GM13977 (cell line): ENCODE measurements at places on chromosomes 5 and 9.

DNA sequence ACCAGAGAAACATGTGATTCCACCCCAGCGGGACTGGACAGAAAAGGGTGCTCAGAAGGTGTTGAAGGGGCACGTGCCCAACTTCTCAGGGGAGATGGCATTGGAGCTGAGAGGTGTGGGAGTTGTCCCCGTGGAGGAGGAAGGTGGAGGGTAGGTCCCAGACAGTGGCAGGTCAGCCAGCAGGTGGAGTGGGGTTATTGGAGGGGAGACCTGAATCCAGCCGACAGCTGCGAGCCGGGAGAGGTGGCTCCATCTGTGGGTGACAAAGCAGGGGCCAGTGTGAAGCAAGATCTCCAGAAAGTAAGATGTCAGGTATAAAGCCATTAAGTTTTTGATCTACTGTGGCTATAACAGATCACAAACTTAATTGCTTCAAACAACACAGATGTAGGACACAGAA lies 75.1 kb downstream of the HRH2 start:
- DNase-seq, result no peak

- DNase-seq, result no peak
Measured at GRCh38 chr5:176714067-176714466, 66.8 kb downstream of the TSPAN17 start.

DNA sequence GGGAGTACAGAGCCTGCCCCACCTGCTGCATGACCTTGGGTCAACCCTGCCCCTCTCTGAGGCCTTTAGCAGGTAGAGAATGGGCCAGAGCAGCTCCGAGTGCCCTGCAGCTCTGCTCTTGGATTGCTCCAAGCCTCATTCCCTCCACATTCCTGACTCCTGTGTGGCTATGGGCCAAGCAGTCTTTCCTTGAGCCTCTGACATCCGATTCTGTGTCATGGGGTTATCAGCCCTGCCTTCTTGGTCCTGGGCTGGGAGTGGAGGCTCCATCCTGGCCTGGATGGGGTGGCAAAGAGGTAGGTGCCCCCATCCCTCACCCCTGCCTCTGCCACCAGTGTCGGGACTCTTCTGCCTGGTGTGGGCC lies 13.7 kb downstream of the FPGS start:
- DNase-seq, result no peak

DNA sequence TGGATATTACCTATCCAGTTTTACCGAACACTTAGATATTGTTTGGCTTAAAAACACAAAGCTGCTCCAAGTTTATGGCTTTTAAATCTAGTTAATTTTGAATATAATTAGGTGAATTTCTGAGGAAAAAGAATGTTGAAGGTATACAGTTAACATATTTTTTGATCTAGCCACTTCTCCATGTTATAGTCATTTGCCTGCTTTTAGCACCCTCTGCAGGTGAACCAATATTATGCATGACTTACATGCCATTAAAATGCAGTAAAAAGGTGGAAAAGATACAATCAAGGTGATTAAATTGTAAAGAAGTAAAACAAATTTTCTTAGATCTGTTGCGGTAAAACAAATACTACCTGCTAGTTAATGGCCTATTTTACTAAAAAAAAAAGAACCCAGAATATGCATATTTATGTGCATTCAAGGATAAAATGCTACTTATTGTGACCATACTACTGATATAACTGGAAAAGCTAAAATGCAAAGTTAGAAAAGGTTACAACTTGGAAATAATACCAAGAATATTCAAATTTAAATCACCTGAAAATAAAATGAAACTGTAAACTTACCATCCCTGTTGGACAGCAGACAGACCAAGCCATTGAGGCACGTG lies 132.1 kb downstream of the AP3B1 start:
- peak; percentile 25 for DNase-seq

DNA sequence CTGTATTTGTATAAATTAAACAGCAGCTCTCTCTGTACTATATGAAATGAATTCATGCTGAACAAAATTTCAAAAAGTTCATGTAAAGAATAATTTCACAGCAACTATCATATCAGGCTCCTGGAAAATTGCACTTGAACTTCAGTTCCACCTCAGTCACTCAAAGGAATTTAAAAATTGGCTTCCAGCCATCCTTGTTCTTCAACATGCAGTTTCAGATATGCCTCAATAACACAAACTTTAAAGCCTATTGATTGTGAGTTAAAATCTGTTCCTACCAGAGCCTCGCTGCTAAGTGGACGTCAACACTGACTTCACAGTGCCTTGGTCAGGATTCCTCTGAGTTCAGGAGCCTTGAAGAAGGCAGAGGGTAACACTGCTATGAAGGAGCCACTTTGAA lies 418.7 kb upstream of the WWC1 start:
- DNase-seq, result no peak

DNA sequence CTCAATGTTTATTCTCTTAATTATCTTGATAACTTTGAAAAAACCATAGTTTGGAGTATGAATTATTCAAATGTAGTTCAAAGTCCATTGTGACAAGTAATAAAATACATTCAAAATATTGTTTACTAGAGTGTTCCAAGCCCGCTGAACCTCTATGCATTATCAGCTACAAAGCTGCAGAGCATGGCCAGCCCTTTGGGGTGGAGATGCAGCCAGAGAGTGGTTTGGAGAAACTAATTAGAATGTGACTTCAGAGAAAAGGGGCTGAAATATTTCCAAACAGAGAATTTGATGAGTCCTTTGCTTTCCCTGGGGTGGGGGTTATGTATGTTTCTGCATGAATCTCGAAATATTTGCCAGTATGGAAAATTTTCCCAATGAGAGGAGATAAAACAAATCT lies 211.3 kb downstream of the NTRK2 start:
- DNase-seq, result no peak

GRCh38 chr5:79005151-79005550 lies 20.0 kb upstream of the ARSB start:
- no peak for DNase-seq

- DNase-seq, result no peak
Measured at GRCh38 chr9:138049085-138049778, 171.7 kb downstream of the CACNA1B start.

GRCh38 chr9:117715411-117715989 lies 11.3 kb downstream of the TLR4 start:
- DNase-seq, result no peak

- DNase-seq, result no peak
Measured at GRCh38 chr5:31769530-31769929, 130.6 kb downstream of the PDZD2 start.

GRCh38 chr9:134932171-134932570 lies 14.5 kb upstream of the FCN1 start:
- DNase-seq, result no peak

- peak; percentile 64 for DNase-seq
Measured at GRCh38 chr5:139391570-139392323, 2.0 kb upstream of the MZB1 start.

DNA sequence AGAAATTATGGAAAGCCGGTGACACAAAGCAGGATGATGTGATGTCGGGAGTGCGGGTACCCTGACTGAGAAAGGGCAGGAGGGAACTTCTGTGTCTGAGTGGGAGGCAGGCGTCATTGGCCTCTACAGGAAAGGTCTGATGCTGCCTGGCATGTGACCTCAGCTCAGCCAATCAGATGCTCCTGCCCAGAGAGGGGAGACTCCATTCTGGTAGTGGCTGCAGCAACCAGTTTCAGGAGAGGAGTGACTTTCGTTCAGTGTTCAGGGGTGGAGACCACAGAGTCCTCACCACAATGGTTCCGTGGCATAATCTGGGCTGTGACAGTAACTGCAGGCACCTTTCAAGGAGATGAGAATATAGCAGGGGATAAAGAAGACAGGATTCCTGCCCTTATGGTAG lies 6.7 kb upstream of the SFXN1 start:
- no peak for DNase-seq

DNA sequence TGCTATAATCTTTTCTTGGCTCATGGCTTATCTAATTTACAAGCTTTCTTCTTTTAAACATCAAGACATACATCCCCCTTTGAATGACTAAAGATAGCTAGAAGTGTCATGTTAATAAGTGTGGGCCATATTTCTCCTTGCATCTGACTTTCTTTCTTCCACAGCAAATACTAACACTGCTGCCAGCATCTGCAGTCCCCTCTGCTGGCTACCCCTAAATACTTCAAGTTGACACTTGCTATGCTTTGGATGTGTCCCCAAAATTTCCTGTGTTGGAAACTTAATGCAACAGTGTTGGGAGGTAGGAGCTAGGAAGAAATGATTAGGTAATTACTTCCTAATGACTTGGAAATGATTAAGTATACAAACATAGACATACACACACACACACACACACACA lies 459.0 kb upstream of the ST8SIA4 start:
- no peak for DNase-seq

DNA sequence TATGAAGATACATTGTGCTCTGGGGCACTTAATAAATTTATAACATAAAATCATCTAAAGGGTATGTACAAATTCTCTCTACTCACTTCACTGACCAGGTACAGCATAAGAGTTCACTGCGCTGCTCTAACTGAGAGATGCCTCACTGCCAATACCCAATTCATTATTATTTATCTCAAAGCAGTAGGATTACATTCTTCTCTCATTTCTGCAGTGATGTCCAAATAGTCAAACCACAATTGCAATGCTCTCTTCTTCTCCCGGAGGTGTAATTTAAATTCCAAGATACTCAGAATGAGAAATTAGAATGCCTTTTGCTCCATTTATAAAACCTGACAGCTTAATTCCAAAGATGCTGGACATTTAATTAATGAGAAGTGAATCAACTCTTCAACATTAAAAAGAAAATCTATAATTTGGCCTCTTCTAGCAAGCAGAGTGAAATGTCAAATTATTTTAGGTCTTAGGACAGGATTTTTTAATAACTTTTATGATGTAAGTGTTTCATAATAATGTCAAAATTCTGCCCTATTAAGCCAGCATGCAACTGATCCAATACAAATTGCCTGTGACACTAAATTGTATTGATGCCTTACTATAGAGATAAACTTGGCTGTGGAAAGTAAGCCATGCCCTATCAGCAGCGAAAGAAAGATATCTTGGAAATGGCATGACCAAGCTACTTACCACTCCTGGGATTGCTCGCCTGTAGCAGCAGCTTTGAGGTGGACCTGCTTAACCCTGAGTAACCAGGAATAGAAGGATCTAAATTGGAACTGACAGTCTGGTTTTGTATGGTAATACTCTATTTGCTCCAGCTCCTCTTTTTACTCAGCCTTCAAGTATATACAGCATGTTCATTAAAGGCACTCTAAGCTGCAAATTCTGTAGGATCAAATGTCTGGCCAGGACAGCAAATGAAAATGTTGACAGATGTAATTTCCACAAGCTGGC lies 374.2 kb upstream of the TYRP1 start:
- no peak for DNase-seq

DNA sequence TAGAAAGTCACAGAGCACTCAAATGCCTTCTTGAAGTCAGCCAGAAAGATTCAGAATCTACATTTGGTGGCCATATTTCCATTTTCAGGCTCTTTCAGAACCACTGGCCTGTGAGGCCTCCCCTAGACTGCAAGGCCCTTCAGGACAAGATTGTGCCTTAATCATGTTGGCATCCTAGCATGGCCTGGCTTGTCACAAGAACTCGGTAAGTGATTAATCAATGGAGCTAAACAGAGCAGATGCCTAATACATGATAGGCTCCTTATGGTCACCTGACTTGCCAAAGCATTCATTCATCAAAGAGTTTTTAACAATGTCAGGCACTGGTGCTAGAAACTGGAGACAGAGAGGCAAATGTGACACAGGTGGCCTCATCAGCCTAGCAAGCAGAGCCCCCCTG lies 70.3 kb downstream of the PGM5 start:
- DNase-seq, result no peak

DNA sequence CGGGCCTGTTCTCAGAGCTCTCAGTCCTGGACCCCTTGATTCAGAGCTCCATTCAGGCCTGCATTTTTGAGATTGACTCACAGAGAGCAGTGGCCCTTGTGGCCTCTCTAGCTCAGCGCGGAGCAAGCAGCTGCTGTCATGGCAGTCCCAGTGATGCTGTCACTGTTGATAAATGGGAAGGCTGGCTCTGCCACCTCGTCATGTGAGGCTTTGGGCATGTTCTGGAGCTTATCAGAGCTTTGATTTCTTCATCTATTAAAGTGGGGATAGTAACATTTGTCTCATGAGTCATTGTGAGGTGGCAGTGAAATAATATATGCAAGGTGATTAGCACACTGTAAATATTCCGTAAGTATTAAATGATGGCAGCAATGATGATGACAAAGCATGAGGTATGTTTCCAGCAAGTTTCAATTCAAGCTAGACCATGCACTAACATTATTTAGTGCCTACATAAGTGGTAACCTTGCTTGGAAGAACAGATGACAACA lies 126.4 kb upstream of the CXCL14 start:
- DNase-seq, result no peak

GRCh38 chr9:120289990-120290975 lies 289.7 kb downstream of the CDK5RAP2 start:
- no peak for DNase-seq

GRCh38 chr5:6652025-6652424 lies 18.8 kb downstream of the SRD5A1 start:
- peak; percentile 31 for DNase-seq

DNA sequence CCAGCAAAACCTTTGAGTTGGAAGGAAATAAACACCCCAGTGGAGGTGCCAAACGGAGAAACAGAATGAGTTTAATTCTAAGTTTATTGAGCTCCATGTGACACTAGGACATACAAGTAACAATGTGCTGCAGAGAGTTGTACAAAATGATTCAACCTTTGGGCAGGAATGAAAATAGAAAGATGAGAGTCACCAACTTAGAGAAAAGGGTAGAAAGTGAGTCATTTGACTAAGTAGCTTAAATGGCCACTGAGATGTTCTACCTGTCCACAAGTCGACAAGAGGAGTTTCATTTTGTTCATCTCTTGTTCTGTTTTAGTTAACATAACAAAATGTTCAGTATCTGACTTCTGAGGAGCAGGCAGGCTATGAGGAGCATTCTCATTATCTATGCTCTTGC lies 284.7 kb downstream of the NR2F1-AS1 start:
- DNase-seq, result no peak

GRCh38 chr5:32138839-32139493 lies 35.2 kb downstream of the GOLPH3 start:
- DNase-seq, result no peak

DNA sequence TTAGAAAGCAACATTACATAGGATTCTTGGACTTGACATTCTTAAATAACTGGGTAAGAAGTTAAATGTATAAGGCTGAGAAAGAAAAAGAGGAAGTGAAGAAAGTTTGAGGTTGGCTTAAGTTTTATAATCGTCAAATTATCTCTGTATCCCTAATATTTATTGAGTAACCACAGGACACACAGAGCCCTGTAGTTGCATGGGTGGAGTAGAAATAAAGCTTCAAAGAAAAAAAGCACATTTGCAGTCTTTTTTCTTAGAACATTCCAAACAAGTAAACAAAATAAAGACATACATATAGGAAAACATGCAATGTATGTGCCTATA lies 137.0 kb downstream of the CCDC192 start:
- DNase-seq, result no peak

- no peak for DNase-seq
Measured at GRCh38 chr5:3738919-3739318, 143.3 kb downstream of the IRX1 start.

- no peak for DNase-seq
Measured at GRCh38 chr9:135065804-135066203, 21.7 kb upstream of the OLFM1 start.

- DNase-seq, result no peak
Measured at GRCh38 chr5:66903218-66903617, 293.4 kb downstream of the CD180 start.

GRCh38 chr9:134215699-134216448 lies 51.5 kb upstream of the RNU6ATAC start:
- no peak for DNase-seq

- DNase-seq, result no peak
Measured at GRCh38 chr9:131500939-131501541, 1.7 kb upstream of the POMT1 start.

GRCh38 chr5:10775646-10776045 lies 14.6 kb upstream of the DAP start:
- DNase-seq, result no peak

- DNase-seq, result no peak
Measured at GRCh38 chr5:151637676-151638075, 46.5 kb upstream of the FAT2 start.
